ENCODE measurements at places on chromosomes 1 and 21.

GRCh38 chr1:20275319-20275925, 15.3 kb upstream of the VWA5B1 start:
- DNase-seq, result no peak

GRCh38 chr1:27831568-27832410, 1.2 kb downstream of the PPP1R8 start:
- DNase-seq, result no peak

- DNase-seq, result no peak
These were observed 5.4 kb downstream of the FAM3B start for GRCh38 chr21:41321908-41322495.

DNA sequence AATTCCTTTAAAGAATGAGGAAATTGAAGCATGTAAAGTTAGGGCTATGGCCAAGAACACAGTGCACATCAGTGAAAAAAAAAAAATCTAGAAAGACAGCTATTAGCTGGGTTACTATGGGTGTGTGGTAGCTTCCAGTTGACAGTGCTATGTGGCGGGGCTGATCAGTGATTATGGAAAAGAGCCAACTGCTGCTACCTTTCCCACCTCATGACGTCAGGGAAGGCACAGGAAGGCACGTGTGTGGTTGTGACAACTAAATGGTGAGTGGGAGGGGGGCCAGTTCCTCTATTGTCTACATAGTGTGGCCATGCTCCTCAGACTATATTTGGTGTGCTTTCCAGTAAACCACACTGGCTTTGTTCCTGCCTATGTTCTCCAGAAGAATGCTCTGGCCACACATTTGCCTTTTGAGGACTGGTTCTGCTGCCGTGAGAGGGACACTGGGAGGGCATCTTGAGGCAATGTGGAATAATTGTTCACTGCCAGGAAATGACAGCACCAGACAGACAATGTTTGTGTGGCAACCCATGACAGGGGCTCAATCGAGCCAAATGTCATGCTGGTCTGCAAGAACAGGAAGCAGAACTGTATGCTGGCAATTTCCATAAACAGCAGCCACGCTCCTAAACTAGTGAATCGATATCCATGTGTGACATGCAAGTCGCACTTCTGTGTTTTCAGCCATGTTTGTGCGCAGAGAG, 3.0 kb upstream of the SDE2 start:
- DNase-seq, result peak; percentile 86

DNA sequence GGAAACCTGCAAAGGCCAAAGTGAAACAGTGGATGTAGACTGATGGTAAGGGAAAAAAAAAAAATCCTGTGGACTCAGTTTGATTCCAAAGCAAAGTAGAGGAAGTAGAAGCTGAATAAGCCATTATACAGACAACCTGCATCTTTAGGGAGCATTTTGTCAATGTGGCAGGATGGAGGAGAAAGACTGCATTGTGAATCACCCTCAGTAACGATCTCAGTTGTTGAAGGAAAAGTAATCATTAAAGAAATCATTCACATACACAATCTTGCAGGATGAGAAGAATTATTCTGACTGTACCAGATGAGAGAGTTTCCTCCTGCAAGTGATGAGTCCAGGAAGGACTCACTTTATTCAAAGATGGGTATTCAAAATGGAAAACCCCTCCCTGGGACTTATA, 45.1 kb upstream of the TRIM67 start:
- DNase-seq, result no peak
